Naive thymus-derived CD4-positive, alpha-beta T cell (primary cell): ENCODE measurements at places on chromosomes 5 and 9.
A peak's percentile ranks its signal among the peaks of the same experiment; 100 is the strongest.

GRCh38 chr9:69590266-69590665, 81.9 kb downstream of the APBA1 start:
- no peaks in the 10 kb centered on the region for H3K36me3 ChIP-seq
- H3K4me3 ChIP-seq, result no peak overlapping the region
- DNase-seq, result no peak
- no peaks in the 10 kb centered on the region for H3K4me1 ChIP-seq
- H3K27ac ChIP-seq, result no peak overlapping the region

DNA sequence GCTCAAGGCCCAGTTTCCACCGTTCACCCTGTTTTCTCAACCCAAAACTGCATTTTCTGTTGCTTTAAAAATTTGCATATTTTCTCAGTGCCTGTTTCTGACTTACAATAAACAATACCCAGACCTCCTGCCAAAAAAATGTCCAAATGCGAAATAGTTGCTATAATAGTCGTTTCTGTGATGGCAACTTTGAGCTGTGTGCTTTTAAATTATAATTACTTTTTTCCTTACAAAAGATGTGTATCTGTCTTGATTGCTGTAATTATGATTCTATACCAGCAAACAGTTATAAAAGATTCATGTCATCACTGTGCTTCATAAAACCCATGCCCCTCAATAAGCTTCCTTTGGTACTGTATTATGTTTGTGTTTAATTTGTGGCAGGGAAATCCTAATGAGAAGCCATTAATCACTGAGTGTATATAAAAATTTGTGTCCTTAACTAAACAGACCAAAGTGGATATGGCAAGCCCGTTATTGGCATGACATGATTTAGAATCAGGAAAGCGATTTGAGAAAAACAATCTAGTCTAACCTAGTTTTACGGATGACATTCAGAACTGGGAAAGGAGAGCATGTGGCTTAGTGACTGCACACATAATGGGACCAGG, 5.4 kb upstream of the SLC1A3 start:
- DNase-seq, result no peak
- no peaks in the 10 kb centered on the region for H3K36me3 ChIP-seq
- H3K27me3 ChIP-seq, result no peaks in the 10 kb centered on the region
- no peaks in the 10 kb centered on the region for H3K4me1 ChIP-seq
- H3K4me3 ChIP-seq, result no peak overlapping the region

DNA sequence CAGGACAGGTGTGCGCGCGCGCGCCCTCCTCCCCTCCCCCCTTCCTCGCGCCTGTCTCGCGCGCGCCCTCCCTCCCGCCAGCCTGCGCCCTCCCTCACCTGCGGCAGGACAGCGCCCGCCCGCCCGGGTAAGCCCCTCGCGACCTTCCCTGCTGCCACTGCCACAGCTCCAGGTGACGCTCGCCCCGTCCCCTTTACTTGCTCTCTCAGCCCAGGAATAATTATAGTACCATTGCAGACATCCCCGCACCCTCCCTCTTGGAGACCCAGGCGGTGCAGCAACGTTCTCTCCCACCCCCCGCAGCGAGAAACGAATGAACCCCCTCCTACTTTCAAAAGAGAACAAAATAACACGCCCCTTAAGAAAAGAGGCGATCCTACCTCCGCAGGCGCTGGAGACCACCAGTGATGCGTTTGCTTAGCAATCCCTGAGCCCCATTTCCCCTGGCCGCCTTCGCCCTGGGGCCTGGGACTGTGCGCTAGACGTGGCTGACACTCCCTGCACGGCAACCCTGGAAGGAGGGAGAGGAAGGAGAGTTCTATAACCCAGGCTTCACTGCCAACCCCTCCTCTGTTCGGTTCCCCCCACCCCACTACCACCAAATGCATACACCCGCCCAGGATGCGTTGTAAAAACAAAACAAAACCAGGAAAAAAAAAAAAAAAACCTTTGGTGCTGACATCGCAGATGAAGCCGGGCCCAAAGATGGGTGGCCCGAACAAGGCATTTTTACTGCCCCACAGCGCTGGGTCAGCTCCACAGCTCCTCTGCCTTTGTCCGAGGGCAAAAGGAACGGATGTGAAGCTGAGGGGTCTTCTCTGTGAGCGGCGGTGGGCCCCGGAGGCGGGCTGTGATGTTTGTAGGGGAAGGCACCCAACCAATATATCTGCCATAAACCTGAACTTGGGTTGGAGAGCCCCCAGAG, 5.6 kb upstream of the PURA start:
- peaks cover 7% of the 10 kb centered on the region for H3K27me3 ChIP-seq
- DNase-seq, result peak; percentile 75
- no peaks in the 10 kb centered on the region for H3K36me3 ChIP-seq
- H3K4me1 ChIP-seq, result peaks cover 42% of the 10 kb centered on the region
- H3K27ac ChIP-seq, result peak overlapping the region; percentile 91

- H3K27ac ChIP-seq, result no peak overlapping the region
- no peaks in the 10 kb centered on the region for H3K4me1 ChIP-seq
- DNase-seq, result no peak
- H3K36me3 ChIP-seq, result no peaks in the 10 kb centered on the region
- no peak overlapping the region for H3K4me3 ChIP-seq
These were observed 188.7 kb upstream of the S1PR3 start for GRCh38 chr9:88802533-88802932.

- no peak overlapping the region for H3K27ac ChIP-seq
- peaks cover 19% of the 10 kb centered on the region for H3K27me3 ChIP-seq
- peak overlapping the region; percentile 70 for H3K4me3 ChIP-seq
- no peak for DNase-seq
- peaks cover 11% of the 10 kb centered on the region for H3K4me1 ChIP-seq
- H3K36me3 ChIP-seq, result no peaks in the 10 kb centered on the region
These were observed 623 bp upstream of the TRIM36 start for GRCh38 chr5:115170134-115170928.

- no peaks in the 10 kb centered on the region for H3K36me3 ChIP-seq
- H3K4me1 ChIP-seq, result no peaks in the 10 kb centered on the region
- DNase-seq, result no peak
- H3K27me3 ChIP-seq, result no peaks in the 10 kb centered on the region
- H3K27ac ChIP-seq, result no peak overlapping the region
These were observed 52.8 kb downstream of the AMBP start for GRCh38 chr9:114025196-114025753.

DNA sequence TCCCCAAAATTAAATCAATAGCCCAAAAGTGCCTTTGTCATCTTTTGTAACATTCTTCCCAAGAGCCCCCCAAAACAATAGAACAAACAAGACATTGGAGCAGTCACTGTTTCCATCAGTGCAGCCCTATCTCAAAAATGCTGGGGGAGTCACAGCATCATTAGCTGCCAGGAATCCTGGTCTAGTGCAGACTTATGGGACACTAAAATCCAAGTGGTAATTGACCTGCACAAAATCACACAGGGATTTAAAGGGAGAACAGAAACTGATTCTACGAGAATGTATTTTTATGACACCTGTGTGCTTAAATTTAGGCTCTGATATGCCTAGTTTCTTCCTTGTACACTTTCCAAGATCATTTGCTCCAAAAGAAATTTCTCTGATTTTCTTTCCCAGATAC, 172.9 kb downstream of the GLIS3 start:
- H3K4me3 ChIP-seq, result no peak overlapping the region
- no peak overlapping the region for H3K27ac ChIP-seq
- no peaks in the 10 kb centered on the region for H3K36me3 ChIP-seq
- H3K27me3 ChIP-seq, result no peaks in the 10 kb centered on the region

DNA sequence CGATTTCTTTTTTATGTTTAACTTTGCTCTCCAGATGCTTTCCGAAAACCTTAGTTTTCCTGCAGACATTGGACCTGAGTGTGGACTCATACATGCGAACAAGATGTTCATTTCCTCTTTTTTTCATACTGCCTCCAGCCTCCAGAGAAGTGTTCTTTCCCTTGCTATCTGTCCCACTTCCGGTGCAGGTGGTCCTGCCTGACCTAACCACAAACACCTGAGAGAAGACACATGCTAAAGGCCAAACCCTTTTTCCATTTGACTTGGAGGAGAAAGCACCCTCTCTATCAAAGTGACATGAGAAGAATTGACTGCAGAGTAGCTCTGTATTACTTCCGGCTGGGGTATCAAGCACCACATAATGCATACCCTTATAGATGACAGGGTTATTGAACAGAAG, 334.0 kb downstream of the ARHGEF28 start:
- H3K4me3 ChIP-seq, result no peak overlapping the region
- H3K36me3 ChIP-seq, result no peaks in the 10 kb centered on the region
- DNase-seq, result no peak
- no peaks in the 10 kb centered on the region for H3K4me1 ChIP-seq
